Activated CD4-positive, alpha-beta T cell treated with anti-CD3 and anti-CD28 coated beads for 36 hours (primary cell): ENCODE measurements at places on chromosomes 4 and X.

- no peak for DNase-seq
These were observed 920.4 kb upstream of the PCDH10 start for GRCh38 chr4:132228676-132229075.

GRCh38 chr4:25656031-25656430 lies 380 bp downstream of the SLC34A2 start:
- DNase-seq = no peak

- no peak for DNase-seq
These were observed 204.7 kb upstream of the JADE1 start for GRCh38 chr4:128604840-128605239.

GRCh38 chr4:144782345-144782744 lies 136.4 kb downstream of the HHIP start:
- DNase-seq = no peak

GRCh38 chr4:72110886-72111285 lies 79.1 kb downstream of the NPFFR2 start:
- DNase-seq = no peak

DNA sequence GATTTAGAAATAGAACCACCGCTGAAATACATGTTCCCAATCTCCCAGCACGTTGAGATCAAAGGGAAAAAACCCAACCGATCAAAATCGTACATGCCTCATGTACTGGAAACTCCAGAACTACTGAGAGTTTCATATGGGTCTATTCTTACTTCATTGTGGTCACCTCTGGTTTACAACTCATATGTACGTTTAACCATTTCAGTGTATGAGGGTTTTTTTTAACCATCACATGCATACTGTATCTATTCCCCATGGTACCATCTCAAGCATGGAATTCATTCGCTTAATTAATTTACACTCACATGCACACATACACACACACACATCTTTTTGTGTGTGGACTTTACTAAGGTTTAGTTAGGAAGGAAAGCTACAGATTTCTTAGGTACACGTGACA lies 46.0 kb upstream of the CLNK start:
- DNase-seq = no peak

GRCh38 chr4:15961781-15962510 lies 1.0 kb downstream of the FGFBP2 start:
- peak; percentile 34 for DNase-seq

DNA sequence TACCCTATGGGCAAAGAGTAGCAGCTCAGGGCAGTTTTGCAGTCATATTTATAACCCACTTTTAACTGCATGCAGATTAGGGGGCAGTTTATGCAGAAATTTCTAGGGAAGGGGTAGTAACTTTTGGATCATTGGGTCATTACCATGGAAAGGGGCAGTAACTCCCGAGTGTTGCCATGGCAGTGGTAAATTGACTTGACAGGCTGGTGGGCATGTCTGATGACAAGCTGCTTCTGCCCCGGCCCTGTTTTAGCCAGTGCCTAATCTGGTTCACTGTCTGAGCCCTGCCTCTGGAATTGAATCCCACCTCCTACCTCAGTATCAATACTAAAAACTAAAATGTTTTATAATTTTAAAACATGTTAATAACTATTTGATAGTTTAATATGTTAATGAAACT lies 362.1 kb upstream of the ATOH1 start:
- no peak for DNase-seq

GRCh38 chrX:11244636-11245035 lies 48.6 kb upstream of the AMELX start:
- DNase-seq = no peak

DNA sequence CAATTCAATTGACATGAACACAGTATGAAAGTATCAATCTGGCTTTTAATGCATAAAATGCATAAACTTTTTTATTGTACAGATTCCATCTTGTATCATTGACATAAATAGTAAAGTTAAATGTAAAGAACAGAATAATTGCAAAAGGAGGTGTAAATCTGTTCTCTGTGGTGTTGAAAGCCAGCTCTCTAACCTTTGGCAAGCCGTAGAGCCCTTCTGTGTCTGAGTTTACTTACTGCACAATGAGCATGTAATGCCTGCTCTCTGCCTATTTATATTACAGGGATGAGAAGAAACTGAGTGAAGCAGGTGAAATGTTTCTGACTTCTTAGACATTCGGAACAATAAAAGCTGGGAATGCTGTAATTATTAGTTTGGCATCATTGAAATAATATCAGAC lies 389.3 kb upstream of the EPHA5 start:
- no peak for DNase-seq

GRCh38 chr4:74158466-74159142 lies 686 bp downstream of the MTHFD2L start:
- no peak for DNase-seq

DNA sequence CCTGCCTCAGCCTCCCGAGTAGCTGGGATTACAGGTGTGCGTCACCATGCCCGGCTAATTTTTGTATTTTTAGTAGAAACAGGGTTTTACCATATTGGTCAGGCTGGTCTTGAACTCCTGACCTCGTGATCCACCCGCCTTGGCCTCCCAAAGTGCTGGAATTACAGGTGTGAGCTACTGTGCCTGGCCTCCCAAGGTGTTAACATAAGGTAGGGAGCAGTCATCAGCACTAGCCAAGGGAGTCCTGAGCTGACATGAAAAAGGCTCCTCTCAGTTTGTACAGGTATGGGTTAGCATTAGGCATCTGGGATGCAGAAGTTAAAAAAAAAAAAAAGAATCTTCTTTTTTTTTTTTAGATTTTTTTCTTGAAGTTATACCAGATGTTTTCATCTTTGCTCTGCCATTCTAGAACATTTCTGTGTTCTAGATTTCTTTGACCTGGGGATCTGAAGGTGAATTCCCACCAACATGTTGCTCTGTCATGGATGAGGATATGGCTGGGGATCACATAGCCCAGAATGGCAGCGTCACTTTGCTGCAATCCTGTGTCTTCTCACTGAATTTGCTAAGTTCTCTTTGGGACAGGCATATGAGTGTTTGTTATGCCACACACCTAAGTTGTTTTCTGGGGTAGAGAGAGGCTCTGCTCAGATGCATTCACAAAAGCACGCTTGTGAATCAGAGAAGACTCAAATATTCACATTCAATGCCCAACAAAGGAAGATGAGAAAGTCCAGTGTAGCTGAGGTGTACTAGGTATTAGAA lies 24.4 kb upstream of the PLA2G12A start:
- no peak for DNase-seq

DNA sequence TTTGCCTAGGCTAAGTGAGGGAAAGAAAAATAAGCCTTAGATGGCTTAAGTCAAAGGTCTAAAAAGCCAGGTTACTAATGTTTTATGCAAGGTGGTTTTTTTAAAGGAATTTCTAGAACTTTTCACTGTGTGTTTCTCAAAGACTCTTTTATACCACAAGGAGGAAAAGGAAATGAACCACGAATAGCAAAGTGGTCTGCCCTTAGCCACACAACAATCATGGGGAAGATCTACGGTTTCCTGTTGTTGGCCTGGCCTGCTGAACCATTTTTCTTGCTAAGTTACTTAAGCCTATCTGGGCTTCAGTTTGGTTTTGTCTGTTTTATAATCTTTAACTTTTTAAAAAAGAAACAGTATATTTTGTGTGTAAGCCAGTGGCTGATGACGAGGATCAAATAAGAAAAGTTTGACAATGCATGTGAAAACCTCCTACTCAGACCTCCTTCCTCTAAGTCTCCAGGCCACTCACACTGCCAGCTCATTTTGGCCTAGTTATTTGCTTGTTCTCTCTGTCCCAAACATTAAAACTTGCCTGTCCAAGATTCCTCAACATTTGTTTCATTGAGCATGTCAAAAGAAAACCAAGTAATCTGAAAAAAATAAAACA lies 56.7 kb upstream of the COL25A1 start:
- peak; percentile 17 for DNase-seq

DNA sequence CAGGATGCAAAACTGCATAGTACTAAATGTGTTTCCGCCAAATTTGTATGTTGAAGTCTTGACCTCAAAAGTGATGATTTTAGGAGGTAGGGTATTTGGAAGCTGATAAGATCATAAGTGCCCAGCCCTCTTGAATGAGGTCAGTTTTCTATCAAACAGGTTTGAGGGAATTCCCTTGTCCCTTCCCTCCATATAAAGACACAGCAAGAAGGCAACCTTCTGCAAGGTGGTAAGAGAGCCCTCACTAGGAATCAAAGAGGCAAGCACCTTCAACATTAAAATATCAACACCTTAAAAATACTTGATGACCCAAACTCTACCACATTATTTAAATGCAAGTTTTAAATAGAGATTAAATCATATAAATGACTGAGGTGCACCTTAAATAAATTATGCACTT lies 288.6 kb downstream of the EPHA5 start:
- DNase-seq = no peak

GRCh38 chr4:57059890-57060716 lies 50.1 kb downstream of the IGFBP7 start:
- DNase-seq = no peak

GRCh38 chr4:1017211-1017610 lies 5.8 kb downstream of the FGFRL1 start:
- no peak for DNase-seq

GRCh38 chr4:111602848-111603247 lies 542.4 kb upstream of the FAM241A start:
- DNase-seq = no peak

DNA sequence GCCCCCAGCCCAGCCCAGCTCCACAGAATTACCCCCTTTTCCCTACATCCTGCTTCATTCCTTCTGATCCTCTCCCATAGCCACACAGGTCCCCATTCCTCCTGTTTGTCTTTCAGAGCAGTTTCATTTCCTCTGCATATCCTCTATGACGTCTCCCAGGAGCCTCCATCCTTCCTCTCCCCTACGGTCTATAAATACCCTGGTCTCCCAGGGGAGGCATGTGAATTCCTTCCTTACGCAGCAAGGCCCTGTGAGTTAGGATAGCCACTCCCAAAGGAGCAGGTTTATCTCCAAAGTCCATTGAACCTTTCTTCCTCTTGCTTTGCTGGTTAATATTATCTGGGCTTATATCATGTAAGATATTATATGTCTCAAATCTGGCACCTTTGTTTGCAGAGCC lies 8.4 kb upstream of the APLN start:
- DNase-seq = no peak

DNA sequence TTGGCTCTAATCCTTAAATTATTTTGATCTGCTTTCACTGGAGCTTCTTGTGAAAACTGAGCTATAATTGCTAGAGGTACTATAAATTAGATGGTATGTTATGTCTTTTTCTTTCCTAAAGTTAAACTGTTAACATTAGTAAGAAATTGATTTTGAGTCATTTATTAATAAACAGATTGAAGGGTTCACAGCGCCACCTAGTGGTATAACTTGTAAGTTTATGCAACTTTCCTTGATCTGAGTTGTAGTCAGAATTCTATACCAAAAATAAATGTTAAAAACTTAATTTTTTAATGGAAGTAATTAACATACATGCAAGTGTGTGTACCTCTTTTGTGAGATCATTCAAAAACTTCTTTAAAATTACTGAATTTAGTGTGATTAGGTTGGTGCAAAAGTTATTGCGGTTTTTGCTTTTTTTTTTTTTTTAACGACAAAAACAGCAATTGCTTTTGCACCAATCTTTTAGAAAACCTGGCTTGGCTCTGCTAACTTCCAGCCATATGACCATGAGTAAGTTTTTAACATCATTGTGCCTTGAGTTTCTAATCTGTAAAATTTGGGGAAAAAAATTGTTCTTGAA lies 151.5 kb downstream of the CENPC start:
- peak; percentile 22 for DNase-seq

GRCh38 chr4:31051151-31051550 lies 331.0 kb downstream of the PCDH7 start:
- DNase-seq = no peak

DNA sequence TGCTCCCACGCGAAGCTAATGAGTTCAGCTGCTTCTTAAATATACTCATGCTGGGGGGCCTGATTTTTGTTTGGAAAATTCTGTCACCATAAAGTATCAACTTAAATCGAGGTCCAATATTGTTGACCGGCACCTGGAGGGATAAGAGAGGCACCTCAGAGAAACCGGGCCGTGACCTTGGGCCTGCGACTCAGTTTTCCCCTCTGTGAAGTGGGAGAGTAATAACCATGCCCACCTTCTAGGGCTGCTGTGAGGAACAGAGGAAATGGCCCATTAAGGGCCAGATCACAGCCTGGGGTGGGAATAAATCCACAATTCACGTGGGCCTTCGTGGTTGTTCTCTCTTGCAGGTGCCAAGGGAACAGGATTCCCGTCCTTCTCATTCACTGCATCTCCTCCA lies 39.4 kb downstream of the ZBTB49 start:
- DNase-seq = no peak

- no peak for DNase-seq
These were observed 10.0 kb upstream of the AFF1 start for GRCh38 chr4:86924811-86925210.

DNA sequence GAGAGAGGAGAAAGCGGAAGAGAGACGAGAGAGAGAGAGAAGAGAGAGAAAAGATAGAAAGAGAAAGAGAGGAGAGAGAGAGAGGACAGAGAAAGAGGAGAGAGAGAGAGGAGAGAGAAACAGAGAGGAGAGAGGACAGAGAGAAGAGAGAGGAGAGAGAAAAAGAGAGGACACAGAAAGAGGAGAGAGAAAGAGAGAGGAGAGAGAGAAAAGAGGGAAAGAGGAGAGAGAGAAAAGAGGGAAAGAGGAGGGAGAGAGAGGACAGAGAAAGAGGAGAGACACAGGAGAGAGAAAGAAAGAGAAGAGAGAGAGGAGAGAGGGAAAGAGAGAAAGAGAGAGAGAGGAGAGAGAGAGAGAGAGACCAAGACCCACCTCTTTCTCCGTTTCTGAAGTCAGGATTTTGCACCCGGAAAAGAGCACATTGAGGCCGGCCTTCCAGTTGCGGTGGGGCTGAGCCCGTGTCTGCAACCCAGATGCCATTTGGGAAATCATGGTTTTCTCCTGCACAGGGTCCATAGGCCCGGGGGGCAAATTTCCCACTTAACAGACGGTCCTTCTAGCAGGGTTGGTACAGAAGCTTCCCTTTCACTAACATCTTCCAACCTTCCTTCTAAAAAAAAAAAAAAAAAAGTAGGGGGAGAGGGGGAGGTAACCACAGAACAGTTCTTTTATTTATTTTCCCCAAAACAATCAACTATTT lies 60.9 kb downstream of the CRLF2 start:
- no peak for DNase-seq

- peak; percentile 70 for DNase-seq
These were observed 65.1 kb upstream of the CCDC160 start for GRCh38 chrX:134171661-134172587.

DNA sequence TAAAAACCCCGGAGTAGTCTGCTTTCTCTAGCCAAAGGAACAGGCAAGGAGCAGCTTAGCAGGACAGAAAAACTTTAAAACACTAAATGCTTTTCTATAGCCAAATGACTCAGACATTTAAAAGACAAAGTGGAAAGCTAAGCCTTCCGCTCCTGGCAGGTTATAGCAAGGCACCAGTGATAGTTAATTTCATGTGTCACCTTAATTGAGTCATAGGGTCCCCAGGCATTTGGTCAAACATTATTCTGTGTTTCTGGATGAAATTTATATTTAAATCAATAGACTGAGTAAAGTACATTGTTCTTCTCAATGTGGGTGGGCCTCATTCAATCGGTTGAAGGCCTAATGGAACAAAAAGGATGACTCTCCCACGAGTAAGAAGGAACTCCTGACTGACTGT lies 885.7 kb upstream of the ADGRL3 start:
- DNase-seq = no peak

GRCh38 chrX:68061206-68061535 lies 372.1 kb downstream of the OPHN1 start:
- no peak for DNase-seq
